CD8-positive, alpha-beta memory T cell (primary cell): ENCODE measurements at places on chromosomes 1 and 21. TPM values are rescaled to one million over a fixed set of nuclear protein-coding genes. Genes with fewer than 3 reads are reported as not detected.

The C21orf58 gene
- total RNA-seq = 13.4 TPM

The SPRR2E gene
- not detected for total RNA-seq

The NBPF4 gene
- 0.15 TPM for total RNA-seq

The RHEX gene
- not detected for total RNA-seq

The TFF2 gene
- total RNA-seq = not detected

The AADACL4 gene
- not detected for total RNA-seq

The SLC9C2 gene
- total RNA-seq = not detected

The HSD17B7 gene
- 18.7 TPM for total RNA-seq

The SLC2A5 gene
- total RNA-seq = not detected

The RAB3GAP2 gene
- total RNA-seq = 44.8 TPM

GRCh38 chr1:38028671-38029070, 16.1 kb downstream of the UTP11 start:
- DNase-seq = no peak

- no peak for DNase-seq
These were observed 147.7 kb upstream of the IVNS1ABP start for GRCh38 chr1:185464777-185465176.

GRCh38 chr21:37263827-37264600, 3.1 kb downstream of the VPS26C start:
- DNase-seq = no peak

DNA sequence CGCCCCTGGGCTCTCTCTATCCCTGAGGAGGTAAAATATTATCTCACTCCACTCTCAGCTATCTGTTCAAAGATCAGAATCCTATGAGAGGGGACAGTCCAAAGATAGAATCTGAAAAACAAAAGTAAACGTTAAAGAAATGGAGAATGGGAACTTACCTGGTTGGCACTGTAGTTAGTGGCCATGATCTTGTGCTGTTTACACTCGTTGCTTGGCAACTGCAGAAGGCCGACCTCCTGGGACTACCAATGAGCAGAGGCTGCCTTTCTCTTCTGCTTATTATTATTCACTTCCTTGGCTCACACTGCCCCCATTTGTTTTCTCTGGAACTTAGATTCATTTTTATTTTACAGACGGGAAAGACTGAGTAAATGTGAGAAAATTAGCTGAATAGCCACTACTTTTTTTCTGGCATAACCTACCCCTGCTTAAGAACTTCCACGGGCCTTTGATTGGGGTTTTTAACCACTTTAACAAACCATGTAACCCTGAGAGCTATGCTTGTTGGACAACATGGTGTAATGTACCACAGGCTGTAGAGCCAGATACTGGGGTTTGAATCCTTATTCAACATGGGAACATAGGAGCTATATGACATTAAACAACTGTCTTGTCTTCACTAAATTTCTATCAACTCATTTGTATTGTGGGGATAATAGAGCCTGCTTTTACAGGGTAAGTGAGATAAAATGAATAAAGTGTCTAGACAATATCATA, at the start of gene CFAP126:
CFAP126 (minus strand) TSS at position 193 of the 717 bp plus-strand sequence; CDS start at position 185, 8 bp downstream.
- DNase-seq = peak; percentile 42

DNA sequence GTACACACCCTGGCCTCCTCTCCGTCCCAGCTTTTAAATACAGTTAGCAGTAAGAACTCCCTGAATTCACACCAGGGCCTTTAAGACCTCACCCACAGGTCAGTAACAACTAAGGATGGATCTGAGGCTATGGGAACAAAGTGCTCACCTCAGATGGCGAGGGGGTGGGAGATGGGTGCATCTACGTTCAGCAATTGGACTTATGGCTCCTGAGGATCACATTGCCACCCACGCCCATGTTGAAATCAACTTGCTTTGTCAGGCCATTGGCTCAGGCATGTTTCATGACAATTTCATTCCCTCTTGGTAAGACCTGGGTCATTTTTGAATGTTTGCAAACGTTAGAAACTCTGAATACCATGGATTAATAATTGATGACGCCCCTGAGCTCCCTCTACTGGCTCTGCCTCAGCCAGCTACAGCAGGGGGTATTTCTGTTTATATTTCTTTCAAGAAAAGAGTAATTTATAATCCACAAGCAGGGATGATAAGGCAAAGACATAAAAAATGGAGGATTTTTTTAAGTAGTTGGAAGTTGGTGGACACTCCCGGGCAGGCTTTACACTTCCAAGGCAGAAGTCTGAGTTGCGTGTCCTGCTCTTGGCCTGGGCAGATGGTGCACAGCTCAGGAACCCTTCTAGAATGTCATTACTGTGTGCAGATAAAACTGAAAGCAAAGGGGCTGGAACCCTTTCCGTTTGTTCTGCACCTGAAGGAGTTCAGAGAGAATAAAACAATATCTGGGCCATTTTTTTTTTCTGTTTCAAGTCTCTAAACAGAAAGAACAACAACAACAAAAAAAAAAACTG, 13.7 kb upstream of the LBR start:
- DNase-seq = no peak

DNA sequence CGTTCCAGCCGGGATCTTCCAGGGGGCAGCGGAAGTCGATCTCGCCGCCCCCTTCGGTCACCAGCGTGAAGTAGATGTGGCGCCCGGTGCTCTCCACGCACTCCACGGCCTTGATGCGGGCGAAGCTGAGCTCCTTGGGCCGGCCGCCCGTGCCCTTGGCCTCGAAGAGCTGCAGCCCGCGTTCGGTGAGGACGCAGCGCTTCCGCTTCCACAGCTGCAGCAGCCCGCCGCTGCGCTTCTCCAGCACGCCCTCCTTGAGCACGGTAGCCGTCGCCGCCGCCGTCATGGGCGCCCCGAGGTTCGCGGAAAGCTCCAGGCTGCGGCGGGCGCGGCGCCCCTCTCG, 516 bp downstream of the PHLDA3 start:
- DNase-seq = no peak

- no peak for DNase-seq
These were observed 99.4 kb downstream of the ATP5PO start for GRCh38 chr21:33816174-33816573.

DNA sequence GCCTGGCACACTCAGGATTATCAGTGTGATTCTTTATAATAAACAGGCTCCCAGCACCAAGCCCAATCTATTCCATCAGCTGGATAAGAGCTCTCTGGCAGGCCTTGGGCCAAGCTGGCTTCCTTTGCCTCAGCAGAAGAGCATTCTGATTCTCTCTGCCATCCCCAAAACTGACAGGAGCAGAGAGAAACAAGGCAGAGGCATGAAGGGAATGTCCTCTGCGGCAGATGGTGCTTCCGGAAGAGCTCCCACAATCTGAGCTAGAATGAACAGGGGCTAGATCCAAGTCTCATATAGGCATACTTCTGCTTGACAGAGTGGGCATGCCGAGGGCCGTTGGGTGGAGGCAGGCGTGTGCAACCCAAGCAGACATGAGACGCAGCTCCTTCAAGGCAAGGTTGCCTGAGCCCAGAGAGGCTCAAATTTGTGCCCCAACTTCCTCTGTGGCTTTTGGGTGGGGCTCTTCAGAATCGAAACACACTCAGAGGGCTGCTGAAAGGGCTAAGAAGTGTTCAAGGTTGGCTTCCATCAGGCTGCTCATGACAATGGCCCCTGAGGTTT, 4.0 kb downstream of the CAPN2 start:
- peak; percentile 55 for DNase-seq

- no peak for DNase-seq
These were observed 1.6 kb downstream of the B3GALT2 start for GRCh38 chr1:193184776-193185175.

GRCh38 chr1:160032165-160032820, 503 bp upstream of the PIGM start:
- no peak for DNase-seq

GRCh38 chr1:38123356-38124135, 77.0 kb upstream of the POU3F1 start:
- DNase-seq = no peak

DNA sequence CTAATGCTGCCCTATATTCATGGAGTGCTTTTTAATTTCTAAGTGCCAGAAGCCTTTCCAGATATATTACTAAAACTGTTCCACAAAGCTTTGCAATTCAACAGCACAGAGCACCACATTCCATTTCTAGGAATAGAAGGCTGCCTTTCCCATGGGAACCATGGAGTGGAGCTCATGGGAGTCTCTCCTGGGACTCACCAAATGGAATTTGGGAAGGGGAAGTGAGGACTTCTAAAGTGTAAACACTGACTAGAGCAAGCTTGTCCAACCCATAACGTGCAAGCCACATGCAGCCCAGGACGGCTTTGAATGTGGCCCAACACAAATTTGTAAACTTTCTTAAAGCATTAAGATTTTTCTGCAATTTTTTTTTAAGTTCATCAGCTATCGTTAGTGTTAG, 190.4 kb upstream of the TNR start:
- no peak for DNase-seq

DNA sequence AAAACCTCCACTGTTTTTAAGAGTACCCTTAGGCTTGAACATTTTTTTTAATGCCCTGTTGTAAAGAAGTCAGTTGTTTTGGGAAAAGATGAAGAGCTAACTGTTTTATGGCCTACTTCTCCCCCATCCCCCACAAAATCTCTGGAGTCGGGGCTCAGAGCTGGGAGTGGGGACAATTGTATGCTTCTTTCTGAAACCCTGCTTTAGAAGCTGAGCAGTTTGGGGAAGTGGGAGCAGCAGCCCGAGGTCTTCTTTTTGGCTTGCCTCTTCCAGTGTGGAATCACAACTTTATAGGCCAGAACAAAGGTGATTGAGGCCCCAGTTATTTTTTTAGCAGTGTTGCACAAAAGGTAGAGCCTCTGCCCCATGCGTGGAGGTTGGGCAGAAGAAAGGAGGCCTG, 25.2 kb downstream of the PPP2R5A start:
- DNase-seq = no peak

- DNase-seq = no peak
These were observed 112.5 kb downstream of the USH2A start for GRCh38 chr1:216310776-216311175.

GRCh38 chr1:18907917-18908845, 5.8 kb upstream of the ALDH4A1 start:
- DNase-seq = no peak

DNA sequence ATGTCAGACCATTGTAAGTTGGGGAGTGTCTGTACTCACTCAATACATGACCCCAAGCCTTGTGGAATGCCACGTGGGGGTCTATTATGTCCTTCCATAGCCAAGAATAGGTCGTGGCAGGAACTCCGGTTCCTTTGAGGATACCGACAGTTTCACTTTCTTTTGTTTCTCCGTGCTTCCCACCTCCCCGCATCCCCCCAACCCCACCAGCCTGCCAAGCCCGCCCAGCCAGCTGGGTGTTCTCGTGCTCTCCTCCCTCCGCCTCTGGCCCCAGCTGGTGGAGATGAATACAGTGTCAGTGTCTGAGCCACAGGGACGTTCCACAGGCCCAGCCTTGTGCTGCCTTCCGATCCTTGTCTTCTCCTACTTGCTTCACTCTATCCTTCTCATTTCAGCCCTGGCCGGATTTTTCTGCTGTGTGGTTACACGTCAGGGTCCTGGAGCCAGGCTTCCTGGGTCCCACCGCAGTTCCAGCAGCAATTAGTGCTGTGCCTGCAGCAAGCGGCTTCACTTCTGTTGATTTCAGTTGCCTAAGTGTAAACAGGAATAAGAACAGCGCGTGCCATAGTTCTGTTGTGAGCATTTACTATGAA, 4.1 kb upstream of the AGTRAP start:
- DNase-seq = no peak

DNA sequence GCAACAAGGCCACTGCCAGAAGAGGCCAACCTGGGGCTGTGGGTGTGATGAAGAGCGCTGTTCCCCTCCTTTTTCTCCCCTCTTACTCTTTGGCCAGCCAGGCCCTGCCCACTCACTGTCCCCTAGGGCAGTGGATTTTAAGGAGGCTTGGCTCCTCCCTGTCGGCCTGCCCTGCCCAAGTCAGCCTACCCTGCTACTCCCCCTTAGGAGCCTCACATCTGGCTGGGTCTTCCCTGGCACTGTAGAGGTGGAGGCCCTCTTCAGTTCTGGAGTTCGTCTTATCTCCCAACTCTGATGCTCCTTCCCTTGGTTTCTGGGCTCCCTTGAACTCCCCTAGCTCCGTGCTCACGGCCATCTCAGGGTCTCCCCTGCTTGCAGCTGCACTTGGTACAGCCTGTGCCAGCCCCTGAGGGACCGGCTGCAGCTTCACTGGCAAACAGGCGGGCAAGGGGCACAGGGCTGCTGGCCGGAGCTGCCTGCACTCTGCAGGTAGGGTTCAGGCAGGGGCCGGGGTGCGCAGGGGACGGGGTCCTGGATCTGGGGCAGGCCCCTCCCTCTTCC, 4.0 kb downstream of the AMPD2 start:
- DNase-seq = no peak

DNA sequence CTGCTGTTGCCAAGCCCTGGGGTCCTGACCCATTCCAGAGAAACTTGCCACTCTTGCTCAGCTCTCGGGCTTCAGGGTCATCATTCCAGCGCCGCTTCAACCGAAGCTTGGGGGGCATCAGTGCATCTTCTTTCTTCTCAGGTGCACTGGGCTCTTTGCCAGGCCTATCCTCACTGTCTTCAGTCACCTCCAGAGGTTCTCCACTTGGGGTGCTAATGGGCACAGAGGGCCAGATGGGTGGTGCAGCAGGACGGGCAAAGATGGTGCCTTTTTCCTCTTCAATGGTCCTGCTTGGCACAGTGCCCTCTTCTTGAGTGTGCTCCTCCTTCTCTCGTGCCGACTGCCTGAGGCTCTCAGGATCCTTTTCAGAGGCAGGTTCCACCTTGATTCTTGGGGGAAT, 13.3 kb downstream of the ETV3 start:
- no peak for DNase-seq

- DNase-seq = no peak
These were observed 17.1 kb downstream of the KIF17 start for GRCh38 chr1:20700636-20701215.

- DNase-seq = no peak
These were observed 41.5 kb downstream of the TSEN15 start for GRCh38 chr1:184093071-184093470.

- DNase-seq = no peak
These were observed 9.6 kb upstream of the ACTL8 start for GRCh38 chr1:17745479-17745955.

DNA sequence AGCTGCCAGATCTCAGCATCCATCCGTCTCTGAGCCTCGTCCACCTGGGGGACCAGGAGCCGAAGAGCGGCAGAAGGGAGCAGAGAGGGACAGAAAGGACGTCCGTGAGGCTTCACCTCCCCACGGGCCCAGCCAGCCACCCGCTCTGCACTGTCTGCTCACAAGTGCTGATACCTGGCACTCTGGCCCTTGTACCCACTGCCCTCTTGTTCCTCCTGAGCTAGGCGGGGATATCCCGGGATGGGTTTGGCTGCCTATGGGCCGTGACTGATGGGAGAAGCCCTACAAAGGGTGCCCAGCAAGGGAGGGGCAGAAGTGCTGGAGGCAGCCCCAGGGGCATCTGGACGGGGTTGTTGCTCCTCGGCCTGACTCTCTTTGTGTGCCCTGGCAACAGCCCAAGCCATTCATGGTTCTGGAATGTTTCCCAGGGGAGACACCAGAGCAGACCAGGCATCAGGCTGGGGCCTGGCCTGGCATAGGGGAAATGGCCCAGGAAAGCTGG, 57.6 kb downstream of the LDLRAD2 start:
- DNase-seq = no peak

- DNase-seq = no peak
These were observed 47.1 kb upstream of the COL6A2 start for GRCh38 chr21:46050668-46051378.

DNA sequence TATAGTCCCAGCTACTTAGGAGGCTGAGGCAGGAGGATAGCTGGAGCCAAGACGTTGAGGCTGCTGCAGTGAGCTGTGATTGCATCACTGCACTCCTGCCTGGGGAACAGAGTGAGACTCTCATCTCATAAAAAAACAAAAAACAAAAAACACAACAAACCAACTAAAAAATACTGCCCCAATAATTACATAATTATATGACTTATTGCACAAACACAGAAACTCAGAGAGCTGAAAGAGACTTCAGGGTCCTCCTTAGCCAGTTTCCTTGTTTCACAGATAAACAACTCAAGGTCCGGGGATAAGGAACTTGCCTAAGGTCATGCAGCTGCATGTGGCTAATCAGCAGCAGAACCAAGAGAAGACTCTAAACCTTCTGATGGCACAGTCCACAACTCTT, 11.9 kb downstream of the EXTL2 start:
- DNase-seq = no peak
